ENCODE measurements at places on chromosomes 5 and 9. TPM values are rescaled to one million over a fixed set of nuclear protein-coding genes. Genes with fewer than 3 reads are reported as not detected.

The CAMLG gene
- 21.6 TPM for total RNA-seq

The IFNK gene
- not detected for total RNA-seq

The TMEM171 gene
- 2.6 TPM for total RNA-seq

The SLC36A2 gene
- not detected for total RNA-seq

The PCDHGA7 gene
- total RNA-seq: 4.7 TPM

The TRIM32 gene
- 35.7 TPM for total RNA-seq

The CDK7 gene
- total RNA-seq: 52.4 TPM

The IL7R gene
- total RNA-seq: 1.6 TPM

The PCDHB10 gene
- 0.45 TPM for total RNA-seq

The FCN2 gene
- total RNA-seq: not detected

DNA sequence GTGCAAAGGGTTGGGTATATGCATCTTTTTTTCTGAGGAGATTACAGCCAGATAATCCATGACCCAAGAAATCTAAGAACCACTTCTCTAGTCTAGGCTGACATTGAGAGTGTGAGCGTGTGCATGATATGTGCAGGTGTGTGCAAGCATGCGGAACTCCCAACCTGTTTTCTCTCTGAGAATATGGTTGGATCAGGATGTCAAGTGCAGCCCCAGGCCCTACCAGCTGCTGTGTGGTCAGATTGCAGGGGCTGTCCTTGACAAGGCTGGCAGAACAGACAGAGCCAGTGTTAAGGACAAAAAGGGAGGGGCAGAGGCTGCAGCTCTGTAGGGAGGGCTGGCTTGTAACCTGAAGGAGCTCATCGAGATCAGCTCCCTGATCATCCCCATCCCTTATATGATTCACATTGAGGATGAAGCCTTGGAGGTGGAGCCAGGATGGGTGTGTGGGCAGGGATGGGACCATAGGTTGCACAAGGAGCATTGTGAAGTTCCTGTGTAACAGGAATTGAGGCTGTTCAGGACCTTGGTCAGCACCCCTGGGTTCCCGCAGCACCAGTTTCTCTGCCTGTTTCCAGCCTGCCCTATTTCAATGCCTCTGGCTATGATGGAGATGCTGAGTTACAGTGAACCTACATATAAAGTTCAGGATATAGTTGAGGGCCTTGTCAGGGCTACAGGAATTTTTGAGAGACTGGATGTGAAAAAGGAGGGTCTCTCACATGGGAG lies 52.6 kb upstream of the ARAP3 start:
- DNase-seq: peak; percentile 66

DNA sequence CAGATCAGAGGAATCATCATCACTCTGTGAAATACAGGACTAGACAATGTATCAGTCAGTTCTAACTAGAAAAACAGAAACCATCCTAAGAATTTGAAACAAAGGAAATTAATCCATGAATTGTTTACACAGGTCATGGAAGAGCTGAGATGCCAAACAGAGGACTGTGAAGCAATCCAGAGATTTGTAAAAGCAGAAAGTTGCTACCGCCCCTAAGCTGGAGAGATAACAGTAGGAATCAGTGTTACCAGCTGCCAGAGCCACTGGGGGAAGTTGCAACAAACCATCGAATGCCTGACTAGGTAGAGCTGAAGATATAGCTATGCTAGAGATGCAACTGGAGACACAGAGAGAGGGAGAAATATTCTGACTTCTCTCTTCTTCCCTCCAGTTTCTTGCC lies 10.4 kb upstream of the MIER3 start:
- DNase-seq: no peak

- DNase-seq: no peak
These were observed 119.9 kb downstream of the SPATA31D1 start for GRCh38 chr9:82108474-82108873.

DNA sequence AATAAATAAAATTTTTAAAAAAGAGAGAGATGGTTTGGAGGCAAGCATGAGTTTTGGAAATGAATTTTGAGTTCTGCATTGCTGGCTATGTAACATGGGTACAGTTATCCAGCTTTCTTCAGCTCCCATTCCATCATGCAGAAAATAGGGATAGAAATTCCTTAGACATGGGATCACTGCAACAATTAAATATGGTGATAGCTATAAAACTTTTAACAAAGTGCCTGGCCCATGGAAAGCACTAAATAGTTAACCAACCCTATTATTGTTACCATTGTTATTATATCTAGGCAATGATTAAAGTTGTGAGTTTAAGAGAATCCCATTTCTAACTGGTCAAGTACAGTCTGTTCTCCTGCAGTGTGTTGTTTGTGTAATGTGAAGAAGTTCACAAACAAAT lies 115.4 kb upstream of the GAS1 start:
- DNase-seq: no peak

DNA sequence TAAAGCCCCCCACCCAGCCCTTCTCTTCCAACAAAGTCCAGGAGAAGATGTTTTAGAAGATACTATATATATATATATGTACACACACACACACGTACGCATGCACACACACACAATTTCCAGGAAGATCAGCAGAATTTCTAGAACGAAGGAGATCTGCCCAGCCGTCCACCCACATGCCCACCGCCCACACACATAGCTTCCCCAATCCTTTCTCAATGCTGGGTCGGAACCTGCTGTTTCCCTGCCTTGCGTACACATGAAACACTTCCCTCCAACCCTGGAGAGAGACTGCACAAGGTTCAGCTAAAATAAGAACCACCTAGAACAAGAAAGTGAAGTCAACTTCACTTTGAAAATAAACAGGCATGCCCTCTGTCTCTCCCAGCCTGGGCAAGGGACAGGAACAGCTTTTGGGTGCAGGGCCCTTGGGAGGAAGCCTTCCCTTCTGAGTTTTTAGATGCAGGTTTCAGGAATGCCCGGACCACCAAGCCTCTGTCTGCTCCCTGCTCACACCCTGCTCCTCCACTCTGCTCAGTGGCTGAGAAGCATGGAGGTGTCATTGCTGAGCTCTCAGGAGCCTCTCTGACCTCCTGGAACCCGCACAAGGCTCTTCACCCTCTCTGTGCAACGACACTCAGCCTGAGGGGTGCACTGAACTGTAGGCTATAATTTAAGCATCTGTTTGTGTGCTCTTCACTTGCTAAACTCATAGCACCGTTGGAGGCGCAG lies 149.4 kb downstream of the C5orf15 start:
- no peak for DNase-seq

DNA sequence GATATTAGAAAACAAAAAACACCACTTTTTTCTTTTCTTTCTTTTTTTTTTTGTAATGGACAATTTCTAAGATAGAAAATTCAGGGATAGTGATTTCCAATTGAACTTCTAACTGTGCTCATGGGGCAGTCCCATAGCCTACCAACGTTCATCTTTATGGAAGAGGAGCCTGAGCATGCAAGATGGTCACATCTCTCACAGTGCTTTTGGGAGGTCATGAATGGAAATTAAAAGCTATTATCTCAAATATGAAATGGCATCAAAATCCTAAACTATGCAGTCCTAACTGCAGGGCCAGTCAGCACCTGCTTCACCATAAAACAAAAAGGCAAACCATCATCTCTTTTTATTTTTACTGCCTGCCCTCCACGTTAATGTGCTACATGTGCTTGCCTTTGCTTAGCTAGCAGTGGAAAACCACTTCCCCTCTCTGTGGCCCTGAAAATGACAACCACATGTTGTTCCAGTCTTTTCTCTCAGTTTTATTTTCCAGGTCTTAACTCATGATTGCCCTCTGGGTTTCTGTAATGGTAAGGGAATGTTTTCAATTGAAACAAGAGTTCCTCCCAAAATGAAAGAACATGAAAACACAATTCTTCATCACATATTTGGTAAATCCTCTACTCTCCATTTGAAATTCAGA lies 16.7 kb downstream of the IFNB1 start:
- DNase-seq: no peak

DNA sequence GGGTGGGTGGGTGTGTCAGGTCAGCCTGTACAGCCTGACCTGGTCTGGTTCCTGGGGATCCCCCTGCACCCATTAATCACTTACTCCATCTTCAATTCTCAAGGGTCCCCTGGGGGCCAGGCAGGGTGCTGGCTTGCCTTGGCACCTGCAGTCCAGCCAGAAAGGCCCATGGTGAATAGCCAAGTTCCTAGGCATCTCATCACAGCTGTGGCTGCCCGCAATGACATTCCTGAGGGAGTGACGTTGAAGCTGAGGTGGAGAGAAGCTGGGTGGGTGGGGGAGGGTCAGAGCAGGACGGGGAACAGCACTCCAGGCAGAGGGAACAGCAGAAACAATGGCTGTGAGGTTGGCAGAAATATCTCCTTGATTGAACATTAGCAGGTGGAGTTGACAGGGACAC lies 10.6 kb downstream of the HMCN2 start:
- DNase-seq: no peak

DNA sequence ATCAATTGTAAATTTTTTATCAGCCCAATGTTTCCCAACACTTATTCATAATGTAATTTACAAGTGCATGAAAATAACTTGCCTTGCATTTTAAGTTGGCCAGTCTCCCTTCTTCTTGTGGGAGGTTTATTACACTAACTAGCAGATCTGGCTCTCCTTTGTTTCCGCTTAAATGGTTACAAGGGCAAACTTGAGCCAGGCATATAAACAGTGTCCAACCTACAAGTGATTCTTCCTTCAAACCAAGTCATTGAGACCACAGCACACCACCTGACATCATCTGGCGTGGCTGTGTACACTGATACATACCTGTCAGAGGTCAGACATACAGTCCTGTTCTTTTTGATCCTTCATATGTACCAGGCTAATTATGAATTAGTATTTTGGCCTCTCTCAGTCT lies 80.1 kb downstream of the ALDH1A1 start:
- DNase-seq: no peak

- DNase-seq: peak; percentile 34
These were observed 28.8 kb downstream of the MLLT3 start for GRCh38 chr9:20593537-20593936.

- no peak for DNase-seq
These were observed 24.6 kb upstream of the PTGER4 start for GRCh38 chr5:40655138-40655537.

DNA sequence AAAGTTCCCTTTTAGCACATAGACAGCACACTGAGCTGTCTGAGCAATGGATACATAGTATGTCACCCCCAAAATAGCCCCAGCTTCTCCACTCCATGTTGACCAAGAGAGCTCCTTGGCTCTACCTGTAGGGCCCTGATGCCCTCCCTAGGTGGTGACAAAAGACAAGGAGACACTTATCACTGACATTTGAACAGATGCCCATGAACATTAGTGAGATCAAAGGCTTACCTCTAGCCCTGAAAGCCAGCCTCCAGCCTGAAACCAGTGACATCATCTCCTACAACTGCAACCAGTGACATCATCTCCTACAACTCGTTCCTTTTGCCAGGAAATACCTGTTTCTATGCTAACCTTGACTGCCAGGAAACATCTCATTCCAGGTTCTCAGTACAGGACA lies 122.7 kb downstream of the FSTL4 start:
- DNase-seq: peak; percentile 37

DNA sequence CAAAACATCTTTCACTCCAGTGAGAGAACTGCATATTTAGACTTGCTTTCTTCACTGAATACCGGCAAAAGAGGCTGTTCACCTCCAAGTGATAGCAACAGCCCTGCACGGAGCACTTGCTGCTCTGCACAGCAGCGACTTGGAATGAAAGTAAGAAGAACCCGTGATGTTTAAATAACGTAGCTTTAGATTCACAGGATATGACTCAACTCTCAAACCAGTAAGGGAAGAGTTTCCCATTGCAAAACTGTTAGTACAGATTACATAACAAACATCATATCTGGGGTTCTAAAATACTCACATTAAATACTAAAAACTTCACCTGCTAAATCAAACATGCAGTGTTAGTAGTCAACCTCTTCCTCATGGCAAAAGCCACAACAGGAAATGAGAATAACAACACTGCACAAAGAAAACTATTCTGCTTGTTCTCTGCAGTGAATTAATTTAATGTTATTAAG lies 203.4 kb downstream of the MCTP1 start:
- DNase-seq: peak; percentile 89

DNA sequence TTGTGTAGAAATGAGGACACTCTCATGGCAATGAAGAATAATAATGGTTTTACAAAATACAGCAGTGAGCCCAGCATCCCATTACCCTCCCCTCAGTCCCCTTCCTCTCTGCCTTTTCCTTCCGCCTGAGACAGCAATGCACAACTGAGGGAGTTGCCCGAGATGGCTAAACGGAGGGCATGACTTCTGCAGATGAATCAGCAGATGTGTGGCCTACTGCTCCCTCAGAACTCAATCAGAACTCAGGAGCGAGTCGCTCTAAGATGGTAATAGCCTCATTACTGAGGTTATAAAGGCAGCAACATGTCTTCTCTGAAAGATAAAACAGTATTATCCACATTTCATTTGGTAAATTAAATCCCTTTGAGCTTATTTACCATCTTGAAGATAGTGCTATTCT lies 326.6 kb downstream of the ENC1 start:
- no peak for DNase-seq

GRCh38 chr5:168055141-168055683 lies 236.2 kb upstream of the WWC1 start:
- DNase-seq: no peak

DNA sequence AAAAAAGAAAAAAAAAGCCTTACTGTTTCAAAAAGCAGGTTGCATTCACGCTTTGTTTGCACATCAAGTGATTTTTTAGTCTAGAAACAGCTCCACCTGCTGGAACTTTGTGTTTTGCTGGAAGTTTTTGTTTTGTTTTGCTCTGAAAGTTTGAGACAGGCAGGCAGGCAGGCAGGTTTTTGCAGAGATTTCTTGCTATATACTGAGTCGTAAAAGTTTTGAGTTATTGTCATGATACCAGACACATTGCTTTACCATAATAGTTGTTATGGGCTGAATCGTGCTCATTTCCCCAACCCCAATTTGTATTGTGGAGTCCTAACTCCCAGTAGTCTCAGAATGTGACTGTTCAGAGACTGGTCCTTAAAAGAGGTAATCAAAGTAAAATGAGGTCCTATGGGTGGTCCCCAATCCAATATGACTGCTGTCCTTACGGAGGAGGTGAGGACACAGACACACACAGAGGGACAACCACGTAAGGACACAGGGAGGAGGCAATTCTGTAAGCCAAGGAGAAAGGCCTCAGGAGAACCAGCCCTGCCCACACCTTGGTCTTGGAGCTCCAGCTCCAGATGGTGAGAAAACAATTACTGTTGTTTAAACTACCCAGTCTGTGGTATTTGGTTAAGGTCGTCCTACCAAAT lies 20.9 kb downstream of the OR2Y1 start:
- DNase-seq: peak; percentile 16

- peak; percentile 44 for DNase-seq
These were observed 85.2 kb downstream of the ARSB start for GRCh38 chr5:78899922-78900362.
